ENCODE measurements at places on chromosomes 7 and 10.

DNA sequence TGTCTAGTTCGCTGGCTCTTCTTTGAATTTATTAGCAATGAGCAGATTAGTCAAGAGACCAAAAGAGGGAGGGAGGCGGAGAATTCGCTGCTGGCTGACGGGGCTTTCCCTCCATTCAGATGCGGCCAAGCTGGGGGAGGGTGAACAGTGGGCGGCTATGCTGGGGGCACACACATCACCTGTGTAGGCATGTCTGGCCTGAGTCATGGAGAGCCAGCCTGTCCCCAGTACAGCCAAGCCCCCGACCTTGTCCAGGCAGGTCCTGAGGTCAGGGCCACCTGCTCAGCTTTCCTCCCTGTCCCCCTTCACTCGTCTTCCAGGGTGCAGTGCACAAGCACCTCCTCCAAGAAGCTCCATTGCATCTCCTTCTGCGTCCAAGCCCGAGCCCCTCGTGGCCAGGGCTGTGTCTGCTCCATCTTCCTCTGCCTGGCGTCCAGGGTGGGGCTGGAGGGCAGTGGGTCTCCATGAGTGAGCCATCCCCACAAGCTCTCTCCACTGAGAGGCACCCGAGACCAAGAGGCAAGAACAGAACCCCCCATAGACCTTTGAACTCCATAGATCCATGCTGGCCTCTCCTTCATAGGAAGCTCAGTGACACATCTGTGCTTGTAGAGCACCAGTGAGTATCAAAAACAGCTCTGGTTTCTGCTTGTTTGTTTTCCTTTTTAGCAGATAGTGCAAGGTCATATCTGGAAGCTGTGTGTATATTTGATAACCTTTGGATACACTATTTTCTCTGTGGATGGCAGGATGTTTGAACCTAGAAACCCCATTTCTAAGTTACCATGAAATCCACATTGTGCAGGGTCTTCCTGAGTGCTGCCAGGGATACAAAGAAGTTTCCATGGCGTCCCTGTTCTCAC is 1.9 kb upstream of the DEPP1 start:
- no peak for DNase-seq

DNA sequence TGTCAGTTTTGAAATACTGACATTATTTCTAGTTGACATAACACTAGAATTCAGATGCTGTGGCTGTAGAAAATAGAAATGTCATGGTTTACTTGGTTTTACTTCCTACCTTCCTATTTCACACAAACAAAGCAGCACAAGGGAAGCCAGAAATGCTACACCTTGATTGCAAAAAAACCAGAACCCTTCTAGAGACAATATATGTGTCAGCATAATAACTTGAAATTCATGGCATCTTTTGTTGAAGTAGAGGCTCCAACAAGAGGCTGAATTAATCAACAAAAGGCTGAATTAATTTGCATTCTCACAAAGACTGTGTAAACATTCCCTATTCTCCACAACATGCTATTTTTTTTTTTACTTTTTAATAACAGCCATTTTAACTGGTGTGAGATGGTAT is 25.2 kb downstream of the ZNF117 start:
- DNase-seq = no peak

- no peak for DNase-seq
Observed at GRCh38 chr10:129622736-129623135, 155.7 kb downstream of the MGMT start.

DNA sequence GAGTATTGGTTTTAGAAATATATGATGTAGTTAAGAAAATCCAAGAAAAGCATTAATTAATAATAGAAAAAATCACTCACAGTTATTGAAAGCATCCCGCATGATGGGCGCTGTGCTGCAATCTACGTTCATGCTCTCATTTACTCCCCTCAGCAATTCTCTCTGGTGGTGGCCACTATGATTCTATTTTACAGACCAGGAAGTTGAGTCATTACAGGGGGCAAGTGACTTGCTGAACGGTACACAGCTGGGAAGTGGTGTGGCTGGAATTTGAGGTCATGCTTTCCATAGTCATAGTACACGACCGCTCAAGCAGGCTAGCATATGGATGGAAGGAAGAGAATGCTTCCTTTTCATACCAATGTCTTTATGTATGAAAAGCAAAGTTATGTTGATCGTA is 117.4 kb downstream of the TES start:
- no peak for DNase-seq

DNA sequence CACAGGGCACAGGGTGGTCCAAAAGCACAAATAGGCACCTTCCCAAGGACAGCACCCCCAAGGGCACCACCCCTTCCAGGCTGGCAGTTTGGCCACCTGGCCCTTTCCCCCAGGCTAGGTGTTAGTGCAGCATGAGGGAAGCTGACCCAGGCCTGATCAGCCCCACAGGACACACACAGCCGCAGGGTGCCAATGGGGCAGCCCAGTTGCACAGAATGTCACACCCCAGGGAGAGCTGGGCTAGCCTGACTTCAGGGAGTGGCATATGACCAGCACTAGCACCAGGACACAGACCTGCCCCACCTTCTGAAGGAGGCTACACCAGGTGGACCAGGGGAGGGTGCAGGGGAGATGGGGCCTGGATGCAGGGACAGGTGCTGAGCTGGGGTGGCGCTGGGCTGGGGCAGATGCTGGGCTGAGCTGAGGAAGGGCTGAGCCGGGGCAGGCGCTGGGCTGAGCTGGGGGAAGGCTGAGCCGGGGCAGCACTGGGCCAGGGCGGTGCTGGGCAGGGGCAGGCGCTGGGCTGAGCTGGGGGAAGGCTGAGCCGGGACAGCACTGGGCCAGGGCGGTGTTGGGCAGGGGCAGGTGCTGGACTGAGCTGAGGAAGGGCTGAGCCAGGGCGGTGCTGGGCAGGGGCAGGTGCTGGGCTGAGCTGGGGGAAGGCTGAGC is 3.9 kb upstream of the ADAM8 start:
- DNase-seq = no peak

GRCh38 chr7:146826329-146826728 is 709.7 kb downstream of the CNTNAP2 start:
- DNase-seq = no peak

DNA sequence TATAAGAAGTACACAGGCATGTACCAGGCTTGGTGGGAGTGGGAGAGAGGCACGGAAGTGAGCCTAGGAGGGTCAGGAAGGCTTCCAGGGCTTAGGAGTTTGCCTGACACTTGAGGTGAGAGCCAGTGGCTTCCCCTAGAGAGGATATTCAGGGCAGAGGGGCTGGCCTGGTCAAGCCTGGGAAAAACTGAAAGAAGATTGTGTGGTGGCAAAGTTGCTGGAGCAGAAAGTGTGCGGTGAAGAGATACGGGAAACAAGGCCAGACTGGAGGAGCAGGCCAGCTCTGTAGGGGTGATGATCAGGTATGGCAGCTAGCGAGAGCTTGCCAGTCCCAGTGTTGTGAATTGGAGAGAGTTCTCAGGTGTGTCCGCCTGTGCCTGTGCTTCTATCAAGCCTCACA is 129.9 kb downstream of the CCNY start:
- DNase-seq = no peak

DNA sequence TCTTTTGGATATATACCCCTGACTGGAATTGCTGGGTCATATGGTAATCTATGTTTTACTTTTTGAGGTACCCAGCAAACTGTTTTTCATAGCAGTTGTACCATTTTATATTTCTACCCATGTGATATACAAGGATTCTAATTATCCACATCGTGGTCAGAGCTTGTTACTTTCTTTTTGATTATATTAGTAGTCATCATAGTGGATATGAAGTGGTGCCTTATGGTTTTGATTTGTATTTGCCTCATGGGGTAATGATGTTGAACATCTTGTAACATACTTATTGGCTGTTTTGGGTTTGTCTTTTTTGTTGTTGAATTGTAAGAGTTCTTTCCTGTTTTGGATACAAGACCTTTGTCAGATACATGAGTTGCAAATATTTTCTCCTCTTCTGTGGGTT is 51.7 kb downstream of the MAPK8 start:
- DNase-seq = no peak

GRCh38 chr7:15600298-15600697 is 38.5 kb upstream of the AGMO start:
- no peak for DNase-seq

GRCh38 chr10:104581884-104582601 is 59.0 kb upstream of the SORCS3 start:
- no peak for DNase-seq

DNA sequence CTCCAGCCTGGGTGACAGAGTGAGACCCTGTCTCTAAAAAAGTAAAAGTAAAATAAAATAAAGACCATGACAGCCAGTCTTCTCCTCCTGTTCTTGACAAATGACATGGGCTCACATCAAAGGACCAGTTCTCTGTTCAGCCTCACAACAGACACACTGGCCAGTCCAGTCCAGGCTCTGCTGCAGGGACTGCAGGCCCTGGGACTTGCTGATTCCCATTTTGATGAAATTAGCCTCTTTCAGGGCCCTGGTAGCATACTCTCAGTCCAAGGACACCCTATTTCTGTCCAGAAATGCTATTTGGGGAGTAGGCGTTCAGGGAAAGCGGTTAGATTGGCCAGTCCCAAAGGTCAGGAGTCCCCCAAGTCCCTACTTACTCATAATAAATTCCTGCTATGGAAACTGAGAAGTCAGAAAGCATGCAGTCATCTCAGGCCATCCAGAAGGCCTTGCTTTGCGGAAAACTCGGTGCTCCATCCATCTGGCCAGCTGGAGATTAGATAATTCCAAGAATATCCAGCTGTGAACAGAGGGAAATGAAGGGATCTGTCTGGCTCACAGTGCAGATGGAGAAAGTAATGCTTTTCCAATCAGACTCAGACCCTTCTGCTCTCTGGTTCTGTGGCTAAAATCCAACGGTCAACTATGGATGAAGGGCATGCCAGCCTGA is 74.4 kb downstream of the RAB11FIP2 start:
- DNase-seq = no peak

DNA sequence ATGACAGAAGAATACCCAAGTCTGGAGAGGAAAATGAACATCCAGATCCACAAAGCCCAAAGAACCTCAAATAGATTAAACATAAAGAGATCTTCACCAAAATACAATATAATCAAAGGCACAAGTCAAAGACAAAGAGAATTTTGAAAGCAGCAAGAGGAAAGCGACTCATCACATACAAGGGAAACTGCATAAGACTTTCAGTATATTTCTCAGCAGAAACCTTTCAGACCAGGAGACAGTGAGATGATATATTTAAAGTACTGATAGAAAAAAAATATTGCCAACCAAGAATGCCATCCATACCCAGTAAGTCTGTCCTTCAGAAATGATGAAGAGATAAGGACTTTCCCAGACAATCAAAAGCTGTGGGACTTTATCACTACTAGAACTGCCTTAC is 81.5 kb upstream of the GALNT17 start:
- no peak for DNase-seq

DNA sequence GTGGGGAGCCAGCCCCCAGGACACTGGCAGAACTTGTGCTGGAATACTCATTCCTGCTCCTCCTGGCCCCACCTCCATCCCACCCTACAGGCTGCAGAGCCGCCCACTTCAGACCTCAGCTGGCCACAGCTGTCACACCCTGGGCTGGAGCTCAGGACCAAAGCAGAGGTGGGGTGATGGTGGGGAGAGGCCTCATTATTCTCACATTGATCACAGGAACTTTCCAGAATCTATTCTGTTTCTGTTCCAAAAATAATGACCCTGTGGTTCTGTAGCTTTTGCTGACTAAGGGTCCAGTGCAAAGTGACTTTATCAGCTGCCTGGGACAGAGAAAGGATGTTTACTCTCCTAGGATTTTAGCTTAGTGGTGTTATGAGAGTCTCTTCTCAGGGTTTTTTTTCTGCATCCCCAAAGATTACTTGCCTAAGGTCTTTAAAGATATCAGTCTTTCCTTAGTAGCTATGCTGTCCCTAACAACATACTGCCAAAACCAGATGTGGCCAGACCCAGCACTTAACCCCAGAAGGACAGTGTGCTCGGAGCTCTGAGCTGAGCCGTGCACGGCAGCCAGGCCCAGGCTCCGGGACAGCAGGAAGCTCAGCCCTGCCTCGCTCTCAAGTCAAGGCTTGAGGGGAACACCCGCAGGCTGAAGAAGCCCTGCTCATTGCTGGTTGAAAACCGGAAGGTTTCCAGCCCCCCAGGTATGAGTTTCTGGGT is 223.3 kb downstream of the MLLT10 start:
- no peak for DNase-seq

DNA sequence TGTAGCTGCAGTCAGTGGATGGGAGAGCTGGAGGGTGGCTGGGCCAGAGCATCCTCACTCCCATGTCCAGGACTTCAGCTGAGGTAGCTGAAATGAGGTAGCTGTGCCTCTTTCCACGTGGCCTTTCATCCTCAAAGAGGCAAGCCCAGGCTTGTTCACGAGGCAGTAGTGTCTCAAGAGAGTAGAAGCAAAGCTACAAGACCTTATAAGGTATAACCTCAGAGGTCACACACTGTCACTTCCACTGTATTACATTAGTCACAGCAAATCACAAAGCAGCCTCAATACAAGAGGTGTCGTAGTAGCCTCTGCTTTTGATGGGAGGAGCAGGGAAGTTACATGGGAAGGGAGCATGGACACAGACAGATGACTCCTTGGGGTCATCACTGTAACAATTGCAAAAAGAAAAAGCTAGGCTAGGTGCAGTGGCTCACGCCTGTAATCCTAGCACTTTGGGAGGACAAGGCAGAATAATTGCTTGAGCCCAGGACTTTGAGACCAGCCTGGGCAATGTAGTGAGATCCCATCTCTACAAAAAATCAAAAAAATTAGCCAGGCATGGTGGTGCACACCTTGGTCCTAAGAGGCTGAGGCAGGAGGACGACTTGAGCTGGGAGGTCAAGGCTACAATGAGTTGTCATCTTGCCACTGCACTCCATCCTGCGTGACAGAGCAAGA is 97.5 kb downstream of the SKIDA1 start:
- no peak for DNase-seq

DNA sequence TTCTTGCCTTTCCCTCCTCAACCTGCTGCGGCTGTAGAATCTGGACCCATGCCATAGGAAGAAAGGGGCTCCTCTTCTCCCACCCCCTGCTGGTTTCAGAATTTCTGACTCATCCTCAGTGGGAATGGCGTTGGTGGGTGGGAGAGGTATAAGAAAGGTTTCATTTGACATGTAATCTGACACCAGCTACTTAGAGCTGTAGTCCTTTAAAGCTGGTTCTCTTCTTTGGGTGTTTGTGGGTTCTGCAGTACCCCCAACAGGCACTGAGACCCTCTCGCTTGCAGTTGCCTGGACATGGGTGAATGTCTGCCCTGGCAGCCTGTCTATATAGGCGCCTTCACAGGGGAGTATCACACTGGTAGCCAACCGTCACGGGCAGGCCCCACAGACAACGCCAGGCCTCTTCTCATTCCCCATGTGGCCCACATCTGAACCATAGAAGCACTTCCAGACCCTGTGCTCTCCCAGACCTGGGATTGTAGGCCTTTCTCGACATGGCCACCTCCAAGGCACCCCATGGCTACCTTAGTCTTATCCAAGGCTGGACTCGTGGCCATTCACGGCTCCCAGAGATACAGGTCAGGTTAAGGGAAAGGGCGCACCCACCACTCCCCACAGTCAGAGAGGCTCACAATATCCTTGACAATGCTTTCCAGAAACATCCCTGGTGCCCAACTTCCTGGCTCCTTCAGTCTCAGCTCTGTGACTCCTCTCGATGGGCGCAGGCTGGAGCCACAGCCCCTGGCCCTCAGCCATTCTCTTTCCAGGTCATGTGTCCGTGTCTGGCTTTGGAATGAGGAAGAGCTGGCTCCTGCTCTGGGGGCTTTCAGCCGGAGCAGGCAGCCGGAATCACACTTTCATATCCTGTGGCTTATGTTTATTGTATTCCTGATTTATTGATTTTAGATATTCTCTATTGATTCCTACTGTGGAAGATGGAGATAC is 17.5 kb downstream of the ZNF862 start:
- no peak for DNase-seq
